ENCODE measurements at places on chromosomes 1 and 21. TPM values are rescaled to one million over a fixed set of nuclear protein-coding genes. Genes with fewer than 3 reads are reported as not detected.

- no peaks in the 10 kb centered on the region for H3K36me3 ChIP-seq
- H3K4me3 ChIP-seq = no peak overlapping the region
- H3K4me1 ChIP-seq = no peaks in the 10 kb centered on the region
Observed at GRCh38 chr1:173688300-173688699, 18.6 kb upstream of the ANKRD45 start.

DNA sequence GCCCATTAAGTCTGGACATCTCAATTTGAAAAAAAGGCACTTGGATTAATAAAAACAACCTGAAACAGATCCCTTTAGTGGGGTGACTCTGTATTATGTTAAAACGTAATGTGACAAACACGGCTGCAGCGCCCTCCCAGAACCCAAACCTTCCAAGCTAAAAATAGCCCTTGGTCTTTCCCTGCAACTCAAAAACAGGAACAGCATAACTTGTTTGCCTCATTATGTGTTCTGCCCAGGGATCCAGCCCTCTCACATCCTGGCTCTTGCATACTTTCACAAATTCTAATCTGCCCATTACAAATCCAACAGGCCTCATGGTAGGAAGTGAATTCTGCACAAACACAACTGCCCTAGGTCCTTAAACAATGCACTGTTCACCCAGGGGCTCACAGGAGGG, 94.7 kb upstream of the GADD45A start:
- no peaks in the 10 kb centered on the region for H3K36me3 ChIP-seq
- peak; percentile 18 for DNase-seq
- H3K27ac ChIP-seq = no peak overlapping the region
- no peaks in the 10 kb centered on the region for H3K27me3 ChIP-seq
- no peaks in the 10 kb centered on the region for H3K4me1 ChIP-seq

- H3K36me3 ChIP-seq = no peaks in the 10 kb centered on the region
- H3K27ac ChIP-seq = no peak overlapping the region
- no peak overlapping the region for H3K4me3 ChIP-seq
Observed at GRCh38 chr1:204728456-204728855, 42.9 kb upstream of the LRRN2 start.

DNA sequence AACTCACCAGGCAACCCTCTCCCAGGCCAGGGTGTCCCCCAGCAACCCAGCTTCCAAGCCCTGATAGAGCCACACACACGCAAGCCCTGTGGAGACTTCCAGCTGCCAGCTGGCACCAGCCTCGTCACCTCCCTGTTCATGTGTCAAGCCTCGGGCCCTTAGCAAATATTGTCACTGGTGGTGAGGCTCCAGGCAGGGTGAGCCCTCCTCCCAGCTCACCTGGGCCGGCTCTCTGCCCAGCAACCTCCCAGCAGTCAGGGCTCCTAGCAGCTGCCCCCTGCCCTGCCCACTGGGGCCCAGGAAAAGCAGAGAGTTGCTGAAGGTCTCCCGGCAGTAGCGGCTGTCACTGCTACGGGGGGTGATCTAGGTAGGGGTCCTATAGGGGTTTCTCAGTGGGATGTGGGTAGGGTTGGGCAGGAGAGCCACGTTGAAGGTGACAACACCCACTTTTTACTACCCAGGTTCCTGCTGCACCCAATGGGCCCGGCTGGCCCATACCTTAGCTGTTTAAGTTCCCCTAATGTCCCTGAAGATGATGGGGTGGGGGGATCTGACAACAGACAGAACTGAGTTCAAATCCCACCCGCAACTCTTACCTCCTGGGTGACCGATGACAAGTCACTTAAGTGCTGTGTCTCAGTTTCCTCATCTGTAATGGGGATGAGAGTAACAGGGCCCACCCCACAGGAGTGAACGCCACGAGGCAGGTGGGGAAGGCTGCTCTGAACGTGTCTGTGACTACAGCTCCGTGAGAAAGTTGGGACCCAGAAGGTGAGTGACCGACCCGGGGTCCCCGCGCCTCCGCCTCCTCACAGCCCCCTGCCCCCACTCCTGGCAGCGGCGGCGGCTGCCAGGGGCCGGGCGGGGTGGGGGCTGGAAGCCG, 678 bp downstream of the TTC39A start:
- DNase-seq = no peak
- no peak overlapping the region for H3K4me3 ChIP-seq
- H3K4me1 ChIP-seq = peaks cover 20% of the 10 kb centered on the region
- H3K27me3 ChIP-seq = no peaks in the 10 kb centered on the region
- no peak overlapping the region for H3K27ac ChIP-seq

GRCh38 chr1:176694713-176695112, 231.7 kb downstream of the PAPPA2 start:
- H3K27ac ChIP-seq = no peak overlapping the region
- no peaks in the 10 kb centered on the region for H3K4me1 ChIP-seq
- no peaks in the 10 kb centered on the region for H3K27me3 ChIP-seq
- no peaks in the 10 kb centered on the region for H3K36me3 ChIP-seq

DNA sequence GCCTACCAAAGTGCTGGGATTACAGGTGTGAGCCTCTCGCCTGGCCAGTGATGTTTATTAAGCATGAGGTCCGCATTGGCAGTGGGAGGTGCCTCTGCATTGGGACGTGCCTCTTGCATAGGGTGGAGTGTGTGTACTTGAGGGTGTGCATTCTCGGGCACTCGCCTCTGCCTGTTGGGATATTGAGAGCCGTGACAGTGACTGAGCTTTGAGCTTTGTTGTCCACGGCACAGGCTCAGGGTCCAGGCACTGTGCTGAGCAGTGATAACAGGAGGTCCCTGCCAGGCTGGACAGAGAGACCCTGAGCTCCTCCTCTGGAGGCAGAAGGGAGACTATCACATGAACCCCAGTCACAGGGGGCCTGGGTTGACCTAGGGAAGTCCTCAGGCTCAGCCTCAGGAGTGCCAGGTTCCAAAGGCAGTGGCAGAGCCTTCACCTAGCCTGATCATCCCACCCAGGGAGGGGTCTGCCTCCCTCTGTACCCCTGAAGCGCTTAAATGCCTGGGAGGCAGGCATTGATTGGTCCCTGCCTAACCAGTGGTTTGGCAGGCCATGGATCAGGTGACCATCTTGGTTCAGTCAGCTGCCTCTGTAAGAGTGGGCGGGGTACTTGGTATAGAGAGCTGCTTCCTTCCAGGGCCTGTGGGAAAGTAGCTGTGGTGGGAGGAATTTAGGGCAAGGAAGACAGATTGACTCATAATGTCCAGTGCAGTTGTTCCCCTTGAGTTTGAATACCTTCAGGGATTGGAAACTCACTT, 213.8 kb upstream of the TMEM51 start:
- H3K36me3 ChIP-seq = no peaks in the 10 kb centered on the region
- no peak overlapping the region for H3K4me3 ChIP-seq
- H3K27me3 ChIP-seq = no peaks in the 10 kb centered on the region
- no peak overlapping the region for H3K27ac ChIP-seq
- peak; percentile 70 for DNase-seq

DNA sequence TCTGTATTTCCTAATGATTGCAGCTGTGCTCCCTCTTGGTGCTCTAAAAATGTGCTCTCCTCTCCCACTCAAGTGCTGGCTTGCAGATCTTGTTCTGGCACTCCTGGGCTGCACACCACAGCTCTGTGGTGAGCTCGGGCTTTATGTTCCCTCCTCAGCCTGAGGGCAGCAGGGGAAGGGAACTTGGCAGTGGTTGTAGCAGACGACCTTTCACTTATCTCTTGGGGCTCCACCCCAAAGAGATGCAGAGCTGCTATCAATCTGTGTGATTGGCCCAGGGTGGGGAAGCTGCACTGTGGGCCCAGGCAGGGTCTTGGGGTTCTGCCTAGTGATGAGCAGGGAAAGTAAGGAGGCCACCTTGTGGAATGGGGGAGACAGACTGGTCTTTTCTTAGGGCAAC, 143.5 kb upstream of the GORAB start:
- no peak for DNase-seq
- H3K4me1 ChIP-seq = no peaks in the 10 kb centered on the region
- no peak overlapping the region for H3K4me3 ChIP-seq

- H3K36me3 ChIP-seq = no peaks in the 10 kb centered on the region
- H3K27ac ChIP-seq = no peak overlapping the region
- H3K4me1 ChIP-seq = no peaks in the 10 kb centered on the region
Observed at GRCh38 chr21:38533887-38534286, 35.6 kb upstream of the ERG start.

- no peaks in the 10 kb centered on the region for H3K36me3 ChIP-seq
- peak within 1 kb of the TSS; percentile 66 for H3K4me3 ChIP-seq
- H3K27me3 ChIP-seq = peaks cover 35% of the 10 kb centered on the region
- no peak within 1 kb of the TSS for H3K27ac ChIP-seq
- H3K4me1 ChIP-seq = peaks cover 9% of the 10 kb centered on the region
Observed at GRCh38 chr1:84996846-84997666, at the start of gene MCOLN2. MCOLN2 (minus strand) TSS chr1:84997113; CDS start chr1:84996872, 241 bp downstream.

ID3 gene
- 91.4 TPM for total RNA-seq

TM2D1 gene
- total RNA-seq = 33.3 TPM

APCS gene
- not detected for total RNA-seq

OR2M3 gene
- total RNA-seq = not detected

PDC gene
- not detected for total RNA-seq

FMO2 gene
- not detected for total RNA-seq

HAO2 gene
- total RNA-seq = not detected

ABCG1 gene
- total RNA-seq = 1.9 TPM

KIF21B gene
- 5.6 TPM for total RNA-seq

MIXL1 gene
- total RNA-seq = 0.16 TPM

AMY1A gene
- not detected for total RNA-seq

GSTM5 gene
- total RNA-seq = not detected

Data from astrocyte (in vitro differentiated cells and primary cell).